H54 (cell line): ENCODE measurements at places on chromosomes 3 and 15.

DNA sequence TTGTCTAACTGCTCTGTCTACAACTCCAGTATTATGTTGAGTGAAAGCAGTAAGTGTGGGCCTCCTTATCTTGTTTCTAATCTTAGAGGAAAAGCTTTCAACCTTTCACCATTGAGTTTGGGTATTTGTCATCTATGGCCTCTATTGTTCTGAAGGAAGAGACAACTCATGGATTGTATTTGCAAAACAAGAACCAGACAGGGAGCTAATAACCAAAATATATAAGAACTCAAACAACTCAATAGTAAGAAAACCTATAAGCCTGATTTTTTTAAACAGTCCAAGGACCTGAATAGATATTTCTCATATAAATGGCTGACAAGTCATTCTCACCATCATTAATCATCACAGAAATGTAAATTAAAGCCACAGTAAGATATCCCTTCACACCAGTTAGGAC is 113.0 kb downstream of the TAFA4 start:
- DNase-seq: no peak

DNA sequence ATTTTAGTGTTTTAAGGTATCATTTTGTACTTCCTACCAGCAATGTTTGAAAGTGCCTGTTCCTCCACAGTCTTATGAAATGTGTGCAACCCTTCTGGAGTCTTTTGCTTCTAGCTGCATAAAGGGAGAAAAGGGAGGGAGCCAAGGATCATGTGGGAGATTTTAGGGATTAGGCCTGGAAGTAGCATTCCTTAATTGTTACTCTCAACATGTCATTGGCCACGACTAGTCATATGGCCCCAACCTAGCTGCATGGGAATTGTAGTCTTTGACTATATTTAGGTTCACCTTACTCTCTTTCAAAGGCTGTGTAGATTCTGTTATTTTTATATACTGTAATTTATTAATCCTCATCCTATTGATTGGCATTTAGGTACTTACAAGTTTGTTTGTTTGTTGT is 14.9 kb downstream of the CRTAP start:
- DNase-seq: no peak

GRCh38 chr3:36743826-36744225 is 20.5 kb downstream of the DCLK3 start:
- no peak for DNase-seq

- no peak for DNase-seq
Measured at GRCh38 chr3:113245761-113246161, 34.4 kb downstream of the BOC start.

DNA sequence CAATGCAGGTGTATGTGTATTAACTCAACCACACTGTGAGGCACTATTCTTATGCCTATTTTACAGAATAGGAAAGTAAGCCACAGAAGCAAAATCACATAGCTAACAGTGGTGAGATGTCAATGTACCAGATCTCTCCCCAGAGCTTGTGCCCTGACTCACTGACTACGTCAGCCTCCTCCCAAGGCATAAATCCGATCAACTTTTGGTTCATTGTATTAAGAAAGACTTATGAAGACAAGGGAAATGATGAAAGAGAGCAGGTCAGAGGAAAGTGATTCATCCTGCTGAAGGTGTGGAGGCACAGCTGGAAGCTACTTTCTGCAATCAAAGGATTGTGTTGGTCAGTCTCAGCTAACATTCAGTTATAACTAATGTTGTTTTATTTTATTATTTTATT is 33.0 kb upstream of the SV2B start:
- DNase-seq: no peak

GRCh38 chr3:159872374-159873109 is 116.1 kb upstream of the IL12A start:
- peak; percentile 41 for DNase-seq

DNA sequence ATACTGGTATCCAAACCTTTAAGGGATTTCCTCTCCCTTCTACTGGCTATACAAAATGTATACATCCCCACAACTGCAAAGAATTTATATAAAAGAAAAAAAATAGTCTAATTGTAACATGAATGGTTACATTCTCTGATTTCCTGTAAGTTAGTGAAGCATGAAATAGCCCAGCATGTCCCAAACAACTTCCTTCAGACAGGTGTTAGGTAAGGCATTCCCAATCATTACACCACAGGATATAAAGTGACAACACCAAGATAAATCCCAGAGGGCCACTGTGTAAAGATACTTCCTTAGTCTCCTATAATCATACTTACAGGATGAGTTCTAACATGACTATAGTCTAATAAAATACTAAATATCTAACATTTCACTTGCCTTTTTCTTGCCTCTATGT is 7.6 kb downstream of the CMTM6 start:
- no peak for DNase-seq

GRCh38 chr3:72284471-72284870 is 499.5 kb upstream of the PROK2 start:
- DNase-seq: no peak

GRCh38 chr3:52561028-52561747 is 24.8 kb downstream of the UQCC5 start:
- DNase-seq: no peak

DNA sequence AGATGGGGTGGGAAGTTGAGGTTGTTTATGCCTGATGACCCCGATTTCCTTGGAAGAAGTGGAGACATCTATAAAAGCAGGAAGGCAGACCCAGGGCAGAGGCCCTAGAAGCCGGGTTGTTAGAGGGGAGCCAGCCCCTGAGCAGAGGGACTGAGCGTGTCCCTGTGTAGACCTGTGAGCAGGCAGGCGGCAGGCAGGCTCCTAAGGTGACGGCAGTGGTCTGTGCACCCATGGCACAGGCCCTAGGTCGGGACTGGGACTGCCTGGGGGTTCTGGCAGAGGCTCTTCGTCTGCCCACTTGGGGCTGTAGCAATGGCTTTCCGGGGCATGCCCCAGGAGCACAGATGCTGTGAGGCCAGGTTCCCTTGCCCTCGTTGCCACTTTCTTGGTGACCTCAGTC is 9.9 kb downstream of the SEMA4B start:
- DNase-seq: no peak

DNA sequence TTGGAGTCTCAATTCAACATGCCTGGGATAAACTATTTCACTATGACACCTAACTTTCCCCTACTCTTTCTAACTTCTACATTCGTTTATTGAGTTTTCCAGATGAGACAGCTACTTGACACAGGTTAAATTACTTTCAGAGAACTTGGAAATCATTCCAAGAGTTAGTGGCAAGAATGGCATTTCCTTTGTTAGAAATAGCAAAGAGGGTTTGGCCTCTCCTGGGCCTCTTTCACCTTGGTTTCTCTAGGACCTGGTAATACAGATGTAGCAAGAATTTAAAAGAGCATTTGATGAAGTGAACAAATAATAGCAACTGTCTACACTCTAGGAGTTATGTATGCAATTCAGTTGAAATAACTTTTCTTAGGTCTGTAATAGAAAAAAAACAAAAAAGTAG is 748.9 kb downstream of the MECOM start:
- DNase-seq: no peak

GRCh38 chr3:161345023-161345422 is 26.3 kb downstream of the SPTSSB start:
- DNase-seq: no peak

- DNase-seq: no peak
Measured at GRCh38 chr3:112456147-112456546, 43.1 kb downstream of the BTLA start.

DNA sequence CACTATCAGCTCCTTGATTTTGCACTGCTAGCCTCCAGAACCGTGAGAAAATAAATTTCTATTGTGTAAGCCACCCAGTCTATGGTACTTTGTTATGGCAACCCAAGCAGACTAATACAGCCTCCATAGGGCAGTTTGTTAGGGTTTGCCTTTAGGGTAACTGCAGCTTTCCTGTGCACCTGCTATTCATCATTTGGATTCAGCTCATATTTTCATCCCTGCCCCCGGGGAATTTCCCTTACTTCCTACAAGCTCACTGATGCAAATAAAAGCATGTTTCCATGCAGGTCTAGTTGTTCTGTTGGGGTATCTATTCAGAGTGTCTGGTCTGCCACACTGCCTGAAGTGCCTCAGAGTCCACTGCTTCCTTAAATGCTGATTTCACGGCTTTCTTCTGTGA is 48.6 kb upstream of the ATOSA start:
- no peak for DNase-seq

DNA sequence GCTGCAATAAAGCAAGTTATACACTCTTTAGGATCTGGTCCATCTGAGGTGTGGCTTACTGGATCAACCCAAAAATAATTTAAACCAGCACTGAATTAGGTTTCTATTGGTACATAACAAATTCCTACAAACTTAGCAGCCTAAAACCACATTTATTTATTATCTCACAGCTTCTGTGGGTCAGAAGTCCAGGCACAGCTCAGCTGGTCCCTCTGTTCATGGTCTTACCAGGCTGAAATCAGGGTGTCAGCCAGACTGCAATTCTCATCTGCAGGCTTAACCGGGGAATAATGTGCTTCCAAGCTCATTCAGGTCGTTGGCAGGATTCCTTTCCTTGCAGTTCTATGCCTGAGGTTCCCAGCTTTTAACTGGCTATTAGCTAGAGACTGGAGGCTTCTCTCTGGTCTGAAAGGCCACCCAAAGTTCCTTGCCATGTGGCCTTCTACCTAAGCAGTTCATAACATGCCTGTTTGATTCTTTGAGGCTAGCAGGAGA is 477.4 kb upstream of the WNT5A start:
- DNase-seq: no peak

GRCh38 chr15:50355619-50355905 is 564 bp upstream of the GABPB1 start:
- DNase-seq: peak; percentile 6

- no peak for DNase-seq
Measured at GRCh38 chr3:52249683-52250082, 4.1 kb downstream of the PPM1M start.

- no peak for DNase-seq
Measured at GRCh38 chr3:8313560-8314267, 187.9 kb upstream of the LMCD1 start.

GRCh38 chr3:73364517-73364916 is 260.2 kb downstream of the PDZRN3 start:
- no peak for DNase-seq

DNA sequence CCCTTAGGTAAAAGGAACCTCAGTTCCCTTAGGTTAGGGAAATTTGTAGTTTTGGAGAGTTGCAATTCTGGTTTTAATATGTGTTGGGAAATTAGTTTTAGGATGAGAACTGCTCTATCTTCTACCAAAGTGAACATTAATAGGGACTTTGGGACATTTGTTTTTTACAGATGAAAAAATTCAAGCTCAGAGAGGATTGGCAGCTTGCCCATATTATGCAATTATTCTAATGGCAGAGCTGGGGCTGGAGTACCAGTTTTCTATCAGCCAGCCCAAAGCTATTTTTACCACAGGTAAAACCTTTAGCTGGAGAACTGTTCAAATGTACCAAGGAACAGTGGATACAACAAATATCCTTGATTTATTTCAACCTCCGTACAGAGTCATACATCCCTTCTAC is 127.0 kb downstream of the CPNE4 start:
- no peak for DNase-seq

DNA sequence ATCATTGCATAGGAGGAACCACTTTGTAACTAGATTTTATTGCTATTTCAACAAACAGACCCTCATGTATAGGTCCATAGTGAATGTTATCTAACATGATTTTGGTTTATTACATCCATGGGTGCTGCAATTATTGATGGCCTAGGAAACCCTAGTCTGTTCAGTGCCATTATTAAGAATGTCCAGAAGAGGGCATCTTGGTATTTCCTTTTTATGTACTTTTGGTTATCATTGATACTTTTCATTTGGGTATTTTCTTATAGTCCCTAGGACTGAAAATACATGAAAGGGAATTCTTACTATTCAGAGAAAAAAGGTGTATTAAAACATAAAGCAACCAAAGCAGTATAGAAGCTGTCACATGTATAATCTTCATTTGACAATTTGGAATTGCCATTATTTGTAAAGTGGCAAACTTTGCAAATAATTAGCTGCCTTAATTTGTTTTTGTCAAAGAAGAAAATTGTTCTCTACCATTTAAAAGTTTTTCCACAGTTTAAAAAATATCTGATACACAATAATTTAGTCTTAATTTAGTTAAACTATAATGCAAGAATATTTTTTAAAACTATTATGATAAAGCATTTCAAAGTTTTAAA is 48.7 kb downstream of the CNOT10 start:
- DNase-seq: no peak

DNA sequence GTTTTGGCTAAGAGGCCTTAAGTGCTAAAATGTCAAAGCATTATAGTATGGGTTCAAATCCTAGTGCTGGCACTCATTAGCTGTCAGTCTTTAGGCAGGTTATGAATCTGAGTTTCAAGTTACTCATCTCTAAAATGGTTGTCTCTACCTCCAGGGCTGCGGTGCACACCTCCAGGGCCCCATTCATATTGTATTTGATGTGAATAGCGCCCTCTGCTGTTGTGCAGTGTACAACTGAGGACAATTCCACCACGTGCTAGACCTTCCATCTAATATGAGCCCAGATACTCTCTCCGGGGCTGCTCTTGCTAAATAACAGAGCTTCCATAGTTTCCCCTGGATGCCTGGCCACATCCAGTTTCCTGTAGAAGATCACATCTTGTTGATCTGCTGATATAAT is 54.3 kb downstream of the OXNAD1 start:
- DNase-seq: peak; percentile 13

GRCh38 chr15:74209560-74209958 is 7.0 kb upstream of the STRA6 start:
- no peak for DNase-seq

GRCh38 chr15:77597804-77598453 is 34.8 kb downstream of the LINGO1 start:
- no peak for DNase-seq

DNA sequence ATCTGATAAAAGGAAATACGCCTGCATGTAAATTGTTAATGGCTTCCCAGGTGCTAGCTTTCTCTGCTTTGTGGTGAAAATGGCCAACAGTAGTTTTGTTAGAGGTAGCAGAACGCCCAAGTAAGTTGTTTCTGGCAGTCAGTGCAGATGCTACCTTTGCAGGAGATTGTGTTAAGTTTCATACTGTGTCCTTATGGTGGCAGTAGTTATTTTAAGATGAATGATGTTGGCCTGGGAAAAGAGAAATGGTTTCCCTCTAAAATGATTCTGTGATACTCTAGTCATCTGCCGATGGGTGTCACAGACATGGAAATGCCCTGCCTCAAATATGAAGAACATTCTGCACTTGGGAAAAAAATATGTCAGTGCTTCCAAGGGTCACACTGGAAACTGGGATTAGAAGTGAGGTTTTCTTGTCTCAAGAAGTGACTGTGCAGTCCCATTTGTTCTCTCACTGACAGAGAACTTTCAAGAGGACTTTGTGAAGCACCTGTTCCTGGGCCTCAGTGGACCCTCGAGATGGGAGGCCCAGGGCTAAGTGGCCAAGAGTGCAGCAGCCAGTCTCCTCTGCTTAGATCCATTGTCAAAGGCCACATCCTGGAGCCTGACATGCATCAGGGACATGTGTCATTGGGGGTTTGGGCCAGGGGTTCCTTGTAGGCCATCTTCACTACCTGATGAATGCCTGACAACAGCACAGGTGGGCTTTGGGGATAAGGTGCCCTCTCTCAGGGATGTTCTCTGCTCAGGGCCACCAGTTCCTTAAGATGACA is 393.3 kb downstream of the CACNA2D3 start:
- no peak for DNase-seq

- DNase-seq: no peak
Measured at GRCh38 chr15:31001702-31002101, 10.3 kb upstream of the MTMR10 start.
